Central memory CD8-positive, alpha-beta T cell (primary cell): ENCODE measurements at places on chromosomes 7 and 10.

DNA sequence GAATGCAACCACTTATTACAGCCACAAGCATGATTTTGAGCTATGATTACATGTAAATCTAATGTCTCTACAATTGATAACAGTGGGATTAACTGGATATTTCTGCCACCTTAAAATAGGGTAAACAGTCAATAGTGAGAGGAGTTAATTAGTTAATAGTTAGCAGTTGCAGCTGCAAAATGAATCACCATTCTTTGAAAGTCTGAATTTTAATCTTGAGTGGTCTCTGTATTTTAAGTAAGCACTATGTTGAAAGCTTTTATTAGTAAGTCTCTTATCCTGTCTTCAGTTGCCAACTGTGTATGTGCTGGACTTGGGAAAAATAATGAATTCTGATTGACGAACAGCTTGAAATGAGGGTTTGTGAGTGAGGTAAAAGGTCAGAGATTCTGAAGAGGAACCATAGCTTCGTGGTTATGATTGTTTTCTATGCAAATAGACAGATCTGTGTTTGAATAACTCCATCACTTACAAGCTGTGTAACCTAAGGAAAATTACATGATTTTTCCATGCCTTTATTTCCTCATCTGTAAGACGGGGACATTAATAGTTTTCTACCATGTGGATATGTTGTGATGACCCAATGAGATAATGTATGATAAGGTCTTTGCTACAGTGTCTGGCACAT is 75.2 kb downstream of the RNLS start:
- no peaks in the 10 kb centered on the region for H3K4me1 ChIP-seq
- no peaks in the 10 kb centered on the region for H3K27me3 ChIP-seq
- H3K27ac ChIP-seq, result no peak overlapping the region
- no peak overlapping the region for H3K4me3 ChIP-seq
- H3K36me3 ChIP-seq, result no peaks in the 10 kb centered on the region
- DNase-seq, result no peak

DNA sequence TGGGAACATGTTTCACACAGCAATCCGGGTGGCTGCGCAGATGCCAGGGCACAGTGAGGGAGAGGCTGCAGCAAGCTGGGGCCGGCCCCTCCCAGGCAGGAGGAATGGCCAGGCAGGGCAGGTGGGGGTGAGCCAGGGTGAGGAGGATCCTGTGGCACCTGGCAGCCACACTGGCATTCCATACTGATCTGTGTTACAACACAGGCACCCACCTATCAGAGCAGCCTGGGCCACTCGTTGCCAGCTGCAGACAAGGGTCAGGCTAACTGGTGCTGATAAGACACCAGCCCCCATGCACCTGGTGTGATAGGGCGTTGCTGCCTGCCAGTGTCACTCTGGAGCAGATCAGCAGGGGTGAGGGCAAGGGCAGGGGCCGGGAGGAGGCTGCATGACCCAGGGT is 16.6 kb upstream of the RET start:
- H3K4me3 ChIP-seq, result no peak overlapping the region
- no peak overlapping the region for H3K27ac ChIP-seq
- H3K4me1 ChIP-seq, result no peaks in the 10 kb centered on the region
- no peak for DNase-seq
- H3K36me3 ChIP-seq, result peaks cover 1% of the 10 kb centered on the region
- peaks cover 36% of the 10 kb centered on the region for H3K27me3 ChIP-seq

GRCh38 chr10:130769146-130770017 is 542.1 kb downstream of the TCERG1L start:
- no peaks in the 10 kb centered on the region for H3K4me1 ChIP-seq
- H3K27me3 ChIP-seq, result peaks cover 17% of the 10 kb centered on the region
- no peaks in the 10 kb centered on the region for H3K36me3 ChIP-seq
- H3K27ac ChIP-seq, result no peak overlapping the region
- DNase-seq, result no peak

DNA sequence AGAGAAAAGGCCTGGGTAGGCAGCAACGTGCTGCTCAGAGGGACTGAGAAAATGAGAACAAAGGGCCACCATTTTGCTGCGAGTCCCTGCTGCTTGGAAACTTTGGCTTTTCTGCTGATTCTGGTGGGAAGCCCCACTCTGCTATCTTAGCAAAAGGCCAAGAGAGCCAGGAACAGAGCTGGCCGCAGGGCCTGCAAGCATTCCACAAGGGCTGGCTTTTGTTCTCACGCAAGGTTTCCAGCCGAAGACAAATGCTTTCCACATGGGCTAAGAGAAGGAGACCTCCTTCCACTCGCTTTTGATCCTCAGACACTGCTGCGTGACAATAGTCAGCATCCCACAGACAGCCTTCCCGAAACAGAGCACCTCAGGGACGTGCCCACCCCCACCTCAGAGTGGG is 163.1 kb downstream of the ARHGAP12 start:
- no peaks in the 10 kb centered on the region for H3K27me3 ChIP-seq
- no peak overlapping the region for H3K4me3 ChIP-seq
- H3K36me3 ChIP-seq, result no peaks in the 10 kb centered on the region
- no peak overlapping the region for H3K27ac ChIP-seq
- no peak for DNase-seq

GRCh38 chr7:44748948-44749731 is 493 bp downstream of the ZMIZ2 start:
- peak overlapping the region; percentile 42 for H3K27ac ChIP-seq
- peaks cover 8% of the 10 kb centered on the region for H3K36me3 ChIP-seq
- peak overlapping the region; percentile 82 for H3K4me3 ChIP-seq
- no peak for DNase-seq
- no peaks in the 10 kb centered on the region for H3K27me3 ChIP-seq
- H3K4me1 ChIP-seq, result peaks cover 34% of the 10 kb centered on the region

GRCh38 chr10:91636892-91637291 is 4.0 kb upstream of the PPP1R3C start:
- H3K4me1 ChIP-seq, result no peaks in the 10 kb centered on the region
- H3K4me3 ChIP-seq, result no peak overlapping the region
- no peaks in the 10 kb centered on the region for H3K36me3 ChIP-seq
- peaks cover 66% of the 10 kb centered on the region for H3K27me3 ChIP-seq

DNA sequence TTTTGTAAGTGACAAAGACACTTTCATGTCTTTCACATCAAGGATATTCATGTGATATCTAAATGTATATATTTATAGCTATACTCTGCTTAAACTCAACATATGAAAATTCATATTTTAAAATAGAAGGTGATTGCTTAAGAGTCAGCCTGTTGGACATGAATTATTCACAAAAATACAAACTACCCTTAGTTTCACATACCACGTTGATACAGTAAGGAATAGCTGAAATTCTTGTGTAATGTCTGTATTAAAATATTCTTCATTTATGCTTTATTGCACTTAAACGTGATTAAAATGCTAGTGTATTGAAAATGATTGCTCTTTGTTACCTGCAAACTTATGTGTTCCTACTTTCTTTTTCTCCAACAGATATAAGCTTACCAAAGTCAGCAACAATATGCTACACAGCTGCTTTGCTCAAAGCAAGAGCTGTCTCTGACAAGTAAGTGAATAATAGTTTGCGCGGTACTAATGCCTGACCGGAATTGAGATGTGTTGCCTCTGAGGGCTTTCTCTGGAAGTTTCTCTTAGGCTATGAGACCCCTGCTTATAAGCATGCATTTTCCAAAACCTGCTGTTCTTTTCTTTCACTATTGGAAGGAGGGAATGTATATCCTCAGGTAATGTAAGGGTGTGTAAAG is 133.8 kb downstream of the WNT2 start:
- no peak overlapping the region for H3K4me3 ChIP-seq
- H3K36me3 ChIP-seq, result peaks cover 1% of the 10 kb centered on the region
- H3K4me1 ChIP-seq, result no peaks in the 10 kb centered on the region
- no peaks in the 10 kb centered on the region for H3K27me3 ChIP-seq
- DNase-seq, result no peak
- H3K27ac ChIP-seq, result no peak overlapping the region

DNA sequence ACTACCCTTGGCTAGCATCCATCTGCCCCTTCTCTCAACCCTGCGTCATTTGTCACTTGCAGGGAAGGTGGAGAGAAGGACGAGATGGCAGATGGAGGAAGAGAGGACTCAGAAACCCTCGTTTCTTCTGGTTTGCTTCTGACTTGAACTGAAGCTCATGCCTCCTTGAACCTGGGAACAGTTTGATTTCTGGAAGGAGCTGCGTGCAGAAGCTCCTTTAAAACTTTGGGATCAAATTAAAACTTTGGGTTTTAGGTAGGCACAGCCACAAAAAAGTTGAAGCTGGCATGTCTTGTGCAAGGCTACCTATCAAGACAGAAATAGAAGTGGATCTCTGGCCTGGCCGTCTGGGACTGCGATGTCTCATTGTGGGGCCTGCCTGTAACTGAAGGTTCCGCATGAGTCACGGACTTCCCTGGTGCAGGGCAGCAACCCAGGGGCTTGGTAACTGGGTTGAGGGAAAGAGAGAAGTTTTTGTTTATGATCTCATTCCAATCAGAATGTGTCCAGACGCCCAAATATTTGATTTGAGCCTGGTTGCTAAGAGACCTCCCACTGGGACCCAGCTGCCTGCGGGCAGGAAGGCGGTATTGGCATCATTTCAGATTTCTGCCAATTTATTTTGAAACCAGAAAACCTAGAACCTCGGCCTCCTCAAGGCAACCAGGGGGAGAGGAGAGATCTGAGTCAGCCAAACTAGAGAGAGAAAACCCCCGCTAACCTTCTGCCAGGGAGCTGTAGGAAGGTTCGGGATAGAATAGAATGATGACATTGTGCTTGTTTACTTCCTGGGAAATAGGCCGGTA is 15.8 kb upstream of the CAMK1D start:
- H3K27me3 ChIP-seq, result no peaks in the 10 kb centered on the region
- H3K36me3 ChIP-seq, result no peaks in the 10 kb centered on the region
- H3K4me3 ChIP-seq, result no peak overlapping the region
- no peak for DNase-seq

- peak overlapping the region; percentile 67 for H3K4me3 ChIP-seq
- no peak for DNase-seq
- peaks cover 12% of the 10 kb centered on the region for H3K36me3 ChIP-seq
- H3K4me1 ChIP-seq, result peaks cover 25% of the 10 kb centered on the region
- no peaks in the 10 kb centered on the region for H3K27me3 ChIP-seq
- no peak overlapping the region for H3K27ac ChIP-seq
These were observed 1.5 kb downstream of the LZTS2 start for GRCh38 chr10:101000915-101001658.

DNA sequence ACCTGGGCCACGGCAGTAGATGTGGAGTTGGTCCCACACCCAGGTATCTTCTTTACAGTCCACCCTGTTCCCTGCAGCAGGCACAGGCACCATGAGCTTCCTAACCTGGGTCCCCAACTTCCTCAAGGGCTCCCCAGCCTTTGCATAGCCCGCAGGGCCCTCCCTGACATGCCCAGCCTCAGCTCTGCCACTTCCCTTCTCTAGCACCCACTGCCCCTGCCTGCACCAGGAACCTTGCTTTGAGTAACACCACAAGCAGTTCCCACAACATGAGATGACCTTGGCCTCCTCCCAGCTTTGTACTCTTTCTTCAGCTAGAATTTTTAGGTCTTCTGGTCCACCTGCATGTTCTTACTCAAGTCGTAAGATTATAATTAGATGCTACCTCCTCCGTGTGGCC is 92.2 kb upstream of the ZPBP start:
- H3K4me3 ChIP-seq, result no peak overlapping the region

- no peak overlapping the region for H3K27ac ChIP-seq
These were observed 223.9 kb upstream of the PPP2R2D start for GRCh38 chr10:131676800-131677421.

DNA sequence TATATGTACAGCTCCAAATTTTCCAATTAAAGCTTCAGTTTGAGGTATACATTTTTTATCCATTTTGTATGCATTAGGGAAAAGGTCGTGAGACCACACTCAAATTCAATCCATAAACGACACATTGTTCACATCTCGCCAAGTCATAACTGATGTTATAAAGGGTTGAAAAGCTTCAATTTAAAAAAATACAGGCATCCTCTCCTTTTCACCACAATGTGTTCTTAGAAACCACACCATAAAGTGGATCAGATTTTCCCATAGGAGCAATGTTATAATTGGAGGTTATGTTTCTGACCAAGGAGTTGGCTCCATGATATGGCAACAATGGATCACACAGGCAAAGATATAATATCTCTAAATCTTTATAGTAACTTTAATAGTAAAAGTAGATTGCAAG is 663.6 kb downstream of the PARD3 start:
- no peaks in the 10 kb centered on the region for H3K27me3 ChIP-seq
- no peak overlapping the region for H3K4me3 ChIP-seq
- H3K36me3 ChIP-seq, result no peaks in the 10 kb centered on the region
- no peak for DNase-seq
- H3K27ac ChIP-seq, result no peak overlapping the region

DNA sequence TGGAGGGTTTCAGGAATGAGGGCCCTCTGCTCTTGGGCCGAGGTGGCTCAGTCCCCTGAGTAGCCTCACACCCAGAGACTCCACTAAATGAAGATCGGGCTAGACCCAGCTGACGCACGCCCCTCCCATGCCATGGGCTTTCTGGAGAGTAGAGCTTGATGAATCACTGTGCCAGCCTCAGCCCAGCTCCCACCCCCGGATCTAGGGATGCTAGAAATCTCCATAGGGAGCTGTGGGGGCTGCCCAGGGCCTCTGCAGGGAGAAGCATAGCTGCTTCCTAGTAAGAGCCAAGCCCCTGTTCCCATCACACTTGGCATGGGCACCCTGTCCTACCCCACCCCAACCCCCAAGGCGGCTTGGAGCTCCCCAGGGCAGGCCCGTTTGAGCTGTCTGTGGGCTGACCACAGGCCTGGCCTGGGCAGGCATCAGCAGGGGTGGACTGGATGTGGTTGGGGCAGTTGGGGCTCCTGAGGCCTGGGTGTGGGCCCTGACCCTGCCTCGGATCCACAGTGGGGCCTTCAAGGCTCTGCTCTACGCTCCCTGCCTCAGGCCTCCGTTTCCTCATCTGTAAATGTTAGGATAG is 121.2 kb downstream of the ZMIZ1 start:
- DNase-seq, result no peak
- no peaks in the 10 kb centered on the region for H3K27me3 ChIP-seq
- no peak overlapping the region for H3K4me3 ChIP-seq
- H3K36me3 ChIP-seq, result no peaks in the 10 kb centered on the region
